ENCODE measurements at places on chromosomes 5 and 9.

GRCh38 chr9:108813951-108814601, 41.7 kb downstream of the ACTL7B start:
- DNase-seq: no peak

DNA sequence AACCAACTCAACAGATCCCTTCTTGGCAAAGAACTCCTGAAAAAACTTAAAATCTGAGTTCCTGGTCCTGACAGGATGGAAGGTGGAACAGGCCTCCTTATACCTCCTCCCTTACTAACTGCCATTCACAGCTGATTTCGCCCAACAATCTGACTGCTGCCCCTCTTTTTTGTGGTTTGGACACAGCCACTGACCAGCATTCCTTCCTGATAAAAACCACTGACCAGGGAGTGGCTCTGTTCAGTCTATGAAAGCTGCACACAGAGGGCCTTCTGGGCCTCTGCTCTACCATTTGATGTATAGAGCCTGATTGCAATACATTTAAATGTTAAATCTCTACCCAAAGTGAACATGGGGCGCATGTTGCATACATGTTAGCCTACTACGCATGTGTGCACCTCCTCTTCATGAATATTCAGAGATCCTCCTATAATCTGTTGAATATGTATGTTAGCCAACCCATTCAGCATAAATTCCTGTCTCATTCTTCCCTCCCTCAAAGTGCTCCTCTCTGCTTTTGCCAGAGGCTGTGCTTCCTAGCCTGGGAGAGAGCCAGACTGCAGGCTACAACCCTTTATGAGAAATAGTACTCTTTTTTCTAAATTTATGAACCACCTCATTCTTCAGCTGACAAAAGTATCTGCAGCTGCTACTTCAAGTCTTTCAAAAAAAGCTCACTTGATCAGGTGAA, 93.7 kb upstream of the MRPS30 start:
- no peak for DNase-seq

DNA sequence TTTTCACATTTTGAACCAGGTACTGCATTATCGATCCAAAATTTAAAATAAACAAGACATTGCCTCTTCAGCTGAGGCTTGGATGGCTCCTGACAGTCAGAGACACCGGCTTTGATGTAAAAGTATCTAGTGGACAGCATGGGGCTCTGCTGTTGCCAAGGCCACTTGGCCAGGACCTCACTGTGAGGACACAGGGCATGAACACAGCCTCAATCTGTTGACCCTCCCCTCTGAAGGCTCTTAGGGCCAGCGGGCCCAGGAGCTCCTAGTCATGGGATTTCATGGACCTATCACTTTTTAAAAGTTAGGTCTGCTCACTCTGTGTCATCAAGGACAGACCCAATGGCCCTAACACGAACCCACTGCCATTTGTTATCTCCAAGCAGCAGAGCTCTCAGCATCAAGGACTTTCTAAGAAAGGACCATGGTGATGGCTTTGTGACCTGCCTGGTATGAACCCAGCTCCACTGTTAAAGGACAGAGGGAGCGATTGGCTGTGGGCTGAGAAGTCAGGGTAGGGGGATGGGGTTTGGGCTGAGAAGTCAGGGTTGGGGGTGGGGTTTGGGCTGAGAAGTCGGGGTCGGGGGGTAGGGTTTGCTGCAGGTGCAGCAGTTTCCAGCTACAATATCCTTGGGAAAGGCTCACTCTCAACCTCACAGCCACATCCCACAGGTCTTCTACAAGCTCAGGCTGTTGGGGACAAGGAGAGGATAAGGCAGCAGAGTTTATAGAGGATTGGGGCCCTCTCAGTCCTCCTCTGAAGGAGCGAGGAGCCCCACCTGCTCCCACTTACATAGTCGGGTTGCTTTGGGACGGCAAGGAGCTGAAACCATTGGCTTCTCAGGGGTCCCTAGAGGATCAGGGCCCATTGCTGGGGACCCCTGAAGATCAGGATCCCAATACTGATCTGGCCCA, 146.8 kb downstream of the BARX1 start:
- DNase-seq: no peak

GRCh38 chr5:50745221-50745910, 78.9 kb downstream of the PARP8 start:
- DNase-seq: no peak

GRCh38 chr5:39578887-39579497, 154.2 kb upstream of the DAB2 start:
- no peak for DNase-seq

DNA sequence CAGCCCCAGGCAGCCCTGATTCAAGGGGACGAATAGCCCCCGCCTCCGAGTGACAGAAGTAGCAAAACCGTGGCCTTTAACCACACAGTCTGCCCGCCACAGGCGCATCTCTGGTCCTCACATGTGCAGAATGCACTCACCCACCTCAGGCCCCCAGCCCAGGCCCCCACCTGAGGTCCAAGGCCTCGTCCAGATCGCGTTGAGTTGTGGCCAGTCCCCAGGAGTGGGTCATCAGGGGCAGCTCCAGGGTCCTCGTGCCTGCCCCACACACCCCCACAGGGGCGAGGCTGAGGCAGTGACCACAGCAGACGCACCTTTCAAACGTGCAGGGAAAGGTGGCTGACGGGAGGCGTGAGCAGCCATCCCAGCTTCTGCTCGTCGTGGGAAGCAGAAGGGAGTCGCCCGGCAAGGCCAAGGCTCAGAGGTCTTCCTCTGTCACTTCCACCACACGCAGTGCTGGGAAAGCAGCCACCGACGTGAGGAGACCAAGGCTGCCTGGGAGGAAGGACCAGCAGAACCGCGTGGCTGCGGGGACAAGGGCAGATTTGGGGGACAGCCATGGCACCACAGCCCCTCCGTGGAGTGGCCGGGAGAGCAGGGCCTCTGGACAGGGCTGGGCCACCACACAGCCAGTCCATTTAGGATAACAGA, 77.8 kb upstream of the OTULINL start:
- no peak for DNase-seq

DNA sequence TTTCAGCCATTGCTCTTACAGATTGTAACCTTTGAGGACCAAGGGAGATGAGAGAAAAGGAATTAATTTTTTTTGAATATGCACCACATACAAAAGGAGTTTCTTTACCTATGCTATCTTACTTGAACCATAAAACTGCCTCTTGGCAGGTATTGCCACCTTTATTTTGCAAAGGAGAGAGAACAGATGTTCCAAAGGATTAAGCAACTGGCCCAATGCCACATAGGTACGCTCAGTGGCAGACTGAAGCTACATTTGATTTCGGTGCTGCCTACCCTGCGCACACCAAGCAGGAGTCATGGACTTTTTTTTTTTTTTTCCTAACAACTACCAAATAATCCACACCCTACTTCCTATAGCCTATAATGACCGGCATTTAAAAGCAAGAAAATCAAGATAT, 43.1 kb downstream of the SAXO1 start:
- DNase-seq: no peak

- DNase-seq: peak; percentile 27
Observed at GRCh38 chr9:97906236-97906831, 16.0 kb downstream of the TRMO start.

DNA sequence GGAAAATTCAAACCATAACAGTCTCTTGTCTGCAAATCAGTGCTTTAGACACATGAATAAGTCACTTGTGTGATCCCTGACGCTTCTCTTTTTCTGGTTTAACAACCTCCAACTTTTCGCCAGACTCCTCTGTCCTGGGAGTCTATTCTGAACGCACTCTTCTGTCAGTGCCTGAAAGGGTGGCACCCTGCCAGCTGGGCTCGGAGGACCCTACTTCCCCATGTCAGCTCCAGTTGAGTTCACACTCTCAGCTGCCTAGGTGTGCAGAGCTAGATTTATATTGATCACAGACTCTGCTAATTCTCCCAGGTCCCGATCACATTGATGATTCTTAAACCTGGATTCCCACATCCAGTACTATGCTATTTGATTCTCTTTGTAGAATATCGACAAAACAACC, 649.1 kb downstream of the BNC2 start:
- no peak for DNase-seq

GRCh38 chr5:5218396-5218795, 78.3 kb downstream of the ADAMTS16 start:
- DNase-seq: no peak

- DNase-seq: no peak
Observed at GRCh38 chr5:132264546-132265335, 7.2 kb downstream of the PDLIM4 start.

GRCh38 chr5:132020568-132021339, 9.3 kb upstream of the ACSL6 start:
- no peak for DNase-seq

GRCh38 chr5:138542180-138542955, 668 bp downstream of the ETF1 start:
- no peak for DNase-seq

DNA sequence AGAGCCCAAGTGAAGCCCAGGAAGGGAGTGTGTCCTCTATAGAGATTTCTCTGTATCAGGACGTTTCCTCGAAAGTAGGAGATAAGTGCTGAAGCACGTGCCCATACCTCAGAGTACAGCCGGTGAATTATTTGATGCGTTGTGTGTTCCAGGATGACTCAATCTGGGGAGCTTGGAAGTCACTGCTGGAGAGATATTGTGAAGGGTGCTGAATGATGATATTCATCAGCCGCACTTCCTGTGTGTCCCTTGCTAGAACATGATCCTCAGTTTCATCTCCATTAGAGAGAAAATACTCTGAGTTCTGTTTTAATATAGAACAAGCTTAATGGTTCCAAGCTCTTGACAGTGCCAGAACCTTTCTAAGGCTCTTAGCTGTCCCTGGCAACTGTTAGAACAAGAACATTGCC, 402.3 kb upstream of the ADAMTSL1 start:
- DNase-seq: no peak

- DNase-seq: no peak
Observed at GRCh38 chr9:131708226-131709002, 31.5 kb downstream of the RAPGEF1 start.

DNA sequence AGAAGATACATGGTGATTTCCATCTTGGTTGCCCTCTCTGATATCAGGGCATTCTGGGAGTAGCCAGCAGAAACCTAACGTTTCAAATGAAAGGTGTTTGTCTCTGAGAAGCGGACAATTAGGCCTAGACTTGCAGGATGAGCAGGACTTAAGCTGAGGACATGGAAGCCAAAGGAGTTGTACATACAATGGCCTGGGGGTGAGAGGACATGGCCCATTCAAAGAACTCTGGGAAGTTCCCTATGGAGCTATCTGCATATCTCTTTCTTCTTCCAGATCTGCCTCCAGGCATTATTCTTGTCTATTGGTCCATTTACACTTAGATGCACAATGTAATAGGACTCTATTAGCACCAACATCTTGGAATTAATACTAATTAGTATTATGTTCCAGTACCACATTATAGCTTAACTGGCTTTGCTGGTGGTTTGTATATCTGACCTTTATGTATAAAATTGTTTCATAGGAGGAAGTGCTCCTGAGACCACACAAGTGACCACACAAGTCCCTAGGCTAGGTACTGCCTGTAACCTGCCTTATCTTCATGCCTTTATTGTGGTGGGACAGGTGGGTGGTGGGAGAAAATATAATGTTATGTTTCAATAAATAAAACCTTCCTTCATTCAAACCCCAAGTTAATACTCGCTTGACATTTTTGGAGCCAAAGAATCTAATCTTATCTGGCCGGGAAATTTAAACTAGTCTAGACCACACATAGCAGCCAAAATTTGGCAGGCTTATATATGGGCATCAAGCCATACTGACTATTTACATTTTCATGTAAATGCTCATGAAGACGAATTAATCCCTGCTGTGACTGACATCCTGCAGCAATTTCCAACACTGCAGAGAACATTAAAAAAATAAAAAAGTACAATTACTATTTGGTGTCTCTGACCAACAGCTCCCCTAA, 52.1 kb upstream of the EQTN start:
- DNase-seq: no peak
